H9 (cell line): ENCODE measurements at places on chromosomes 7 and 10. TPM values are rescaled to one million over a fixed set of nuclear protein-coding genes. Genes with fewer than 3 reads are reported as not detected.

Gene POMZP3
- 8.5 and 9.8 TPM in 2 replicates for total RNA-seq

Gene CFAP46
- 2.9 and 3.1 TPM in 2 replicates for total RNA-seq

Gene PKD2L1
- 0.20 TPM in 1 of 2 replicates, not detected in the other for total RNA-seq

Gene FLNC
- 12.2 and 12.5 TPM in 2 replicates for total RNA-seq
